ENCODE measurements at places on chromosomes 1 and 21. TPM values are rescaled to one million over a fixed set of nuclear protein-coding genes. Genes with fewer than 3 reads are reported as not detected.

The AMY1A gene
- not detected for total RNA-seq

The LYSMD1 gene
- total RNA-seq = 7.9 TPM

The OR2L13 gene
- not detected for total RNA-seq

The TAS1R1 gene
- not detected for total RNA-seq

The SERBP1 gene
- 225 TPM for total RNA-seq

The PLEKHN1 gene
- 6.3 TPM for total RNA-seq

The SLAMF1 gene
- 186 TPM for total RNA-seq

DNA sequence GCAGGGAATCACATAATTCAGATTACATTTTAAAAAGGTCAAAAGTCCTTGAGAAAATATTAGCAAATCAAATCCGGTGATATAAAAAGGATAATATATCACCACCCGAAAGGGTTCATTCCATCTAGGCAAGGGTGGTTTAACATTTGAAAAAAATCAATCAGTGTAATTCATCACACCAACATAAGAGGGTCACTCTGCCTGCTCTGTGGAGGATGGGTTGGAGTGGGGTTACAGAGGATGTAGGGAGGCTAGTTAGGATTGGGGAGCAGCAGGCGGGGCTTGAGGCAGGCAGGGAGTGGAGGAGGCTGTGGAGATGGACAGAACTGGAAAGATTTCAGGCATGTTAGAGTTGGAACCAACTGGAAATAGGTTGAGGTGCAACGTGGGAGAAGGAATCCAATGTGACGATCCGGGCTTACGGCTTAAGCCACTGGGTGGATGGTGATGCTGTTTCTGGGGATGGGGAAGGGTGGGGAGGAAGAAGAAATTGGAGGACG is 12.5 kb downstream of the ADORA1 start:
- no peak overlapping the region for H3K4me3 ChIP-seq
- H3K27ac ChIP-seq = no peak overlapping the region
- no peaks in the 10 kb centered on the region for H3K36me3 ChIP-seq
- ATAC-seq = no peak
- peaks cover 8% of the 10 kb centered on the region for H3K27me3 ChIP-seq

DNA sequence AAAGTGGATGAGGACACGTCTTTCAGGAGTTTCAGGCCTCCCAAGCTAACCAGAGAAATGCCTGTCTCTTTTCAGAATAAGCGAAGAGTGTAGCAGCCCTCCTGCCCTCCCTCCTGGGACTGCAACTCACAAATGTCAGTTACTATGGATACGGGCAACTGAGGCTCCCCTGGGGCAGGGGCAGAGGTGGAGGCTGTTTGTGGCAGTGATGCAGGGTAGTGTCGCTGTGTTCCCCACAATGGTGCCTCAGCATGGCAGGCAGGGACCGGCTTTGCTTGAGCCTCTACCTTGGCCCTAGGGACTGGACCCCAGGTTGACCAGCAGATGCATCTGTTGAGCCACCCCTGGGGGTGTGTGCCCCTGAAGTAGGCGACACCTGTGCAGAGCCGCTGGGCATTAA is 10.2 kb downstream of the NFASC start:
- H3K36me3 ChIP-seq = no peaks in the 10 kb centered on the region
- no peak for ATAC-seq
- no peaks in the 10 kb centered on the region for H3K4me1 ChIP-seq
- no peak overlapping the region for H3K27ac ChIP-seq

DNA sequence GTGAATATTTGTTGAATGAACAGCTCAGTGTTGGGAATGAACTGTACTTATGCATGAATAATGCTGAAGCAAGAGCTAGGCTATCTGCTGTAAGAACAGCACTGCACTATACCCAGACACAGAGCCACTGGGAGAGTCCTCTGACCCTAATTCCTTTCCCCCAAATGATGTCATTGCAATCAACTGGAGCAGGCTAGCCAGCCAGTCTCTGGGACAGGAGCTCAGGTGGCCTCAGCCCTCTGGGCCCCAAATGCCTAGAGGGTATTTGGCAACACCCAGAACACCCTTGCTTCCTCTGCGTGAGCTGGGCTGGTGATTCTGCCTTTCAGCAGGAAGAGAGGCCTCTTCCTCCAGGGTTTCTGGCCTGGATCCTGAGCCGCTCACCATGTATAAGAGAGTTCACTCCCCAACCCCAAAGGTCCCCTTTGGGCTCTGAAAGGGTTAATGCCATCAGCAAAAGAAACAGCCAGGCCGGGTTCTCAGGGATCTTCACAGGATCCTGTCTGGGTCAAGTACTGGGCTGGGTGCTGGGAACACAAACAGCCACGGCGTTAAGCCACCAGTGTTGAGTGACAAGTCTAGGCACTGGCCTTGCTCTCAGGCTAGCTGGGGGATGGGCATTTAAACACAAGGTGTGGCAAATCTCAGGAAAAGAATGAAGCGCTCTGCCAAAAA is 3.7 kb upstream of the PADI4 start:
- H3K27ac ChIP-seq = no peak overlapping the region
- H3K27me3 ChIP-seq = peaks cover 24% of the 10 kb centered on the region
- H3K4me3 ChIP-seq = no peak overlapping the region

DNA sequence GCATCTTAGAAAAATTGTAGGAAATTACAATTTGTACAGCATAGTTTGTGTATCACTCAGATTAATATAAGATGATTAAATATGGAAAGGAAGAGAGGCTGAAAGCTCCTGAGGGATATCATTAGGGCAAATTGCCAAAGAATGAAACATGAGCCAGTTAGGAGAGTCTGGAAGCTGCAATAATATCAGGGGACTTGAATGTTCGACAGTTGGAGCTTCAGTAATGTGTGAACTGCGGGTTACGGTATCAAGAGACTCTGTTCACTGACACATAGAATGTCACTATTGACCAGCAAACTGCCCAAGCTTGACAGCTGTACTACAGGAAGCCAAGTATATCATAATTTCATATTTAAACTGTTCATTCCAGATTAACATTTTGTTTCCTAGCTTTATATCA is 157.2 kb downstream of the DENND1B start:
- peaks cover 36% of the 10 kb centered on the region for H3K36me3 ChIP-seq
- no peaks in the 10 kb centered on the region for H3K27me3 ChIP-seq
- no peak for ATAC-seq
- H3K27ac ChIP-seq = no peak overlapping the region
- H3K4me1 ChIP-seq = peaks cover 4% of the 10 kb centered on the region

- peaks cover 17% of the 10 kb centered on the region for H3K36me3 ChIP-seq
- H3K27ac ChIP-seq = peak overlapping the region; percentile 80
- no peak for ATAC-seq
- peaks cover 30% of the 10 kb centered on the region for H3K4me1 ChIP-seq
Measured at GRCh38 chr21:46226146-46226545, 2.4 kb downstream of the LSS start.

GRCh38 chr1:50414853-50415234 is 8.4 kb downstream of the DMRTA2 start:
- no peak overlapping the region for H3K27ac ChIP-seq
- peaks cover 56% of the 10 kb centered on the region for H3K27me3 ChIP-seq
- H3K4me1 ChIP-seq = peaks cover 8% of the 10 kb centered on the region
- ATAC-seq = no peak
- no peak overlapping the region for H3K4me3 ChIP-seq

- no peaks in the 10 kb centered on the region for H3K4me1 ChIP-seq
- no peak overlapping the region for H3K4me3 ChIP-seq
- H3K27ac ChIP-seq = no peak overlapping the region
- peaks cover 22% of the 10 kb centered on the region for H3K27me3 ChIP-seq
Measured at GRCh38 chr1:47870946-47871676, 126.1 kb downstream of the TRABD2B start.

DNA sequence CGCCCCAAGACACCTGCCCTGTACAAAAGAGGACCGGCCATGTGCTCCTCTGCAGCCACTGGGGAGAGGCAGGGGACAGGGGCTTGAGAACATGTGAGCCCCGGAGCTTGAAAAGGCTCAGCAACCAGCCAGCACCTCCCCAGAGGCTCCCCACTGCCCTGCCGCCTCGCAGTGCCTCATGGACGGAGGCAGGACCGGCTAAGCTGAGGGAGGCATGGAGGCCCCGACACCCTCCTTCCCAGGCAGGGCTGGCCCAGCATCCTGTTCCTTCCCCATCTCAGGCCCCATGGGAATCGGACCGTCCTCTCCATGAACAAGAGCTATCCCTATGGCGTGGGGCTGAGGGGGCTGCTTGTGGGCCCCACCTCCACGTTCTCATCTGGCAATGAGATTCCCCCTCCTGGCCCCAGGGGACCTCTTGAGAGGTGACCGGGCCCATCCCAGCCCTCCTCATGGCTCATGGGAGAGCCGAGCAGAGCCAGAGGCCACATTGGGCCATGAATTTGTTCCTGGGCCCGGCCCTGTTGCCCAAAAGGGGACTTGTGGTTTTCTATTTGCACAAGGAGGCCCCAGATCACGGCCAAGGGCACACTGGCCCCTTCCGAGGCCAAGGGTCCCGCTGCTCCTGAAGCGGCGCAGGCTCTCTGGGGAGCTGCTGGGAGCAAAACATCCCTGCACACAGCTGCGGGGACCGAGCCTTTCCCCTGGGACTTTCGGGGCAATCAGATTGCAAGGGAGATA is 65.2 kb upstream of the ARHGEF16 start:
- peaks cover 20% of the 10 kb centered on the region for H3K27me3 ChIP-seq
- no peak overlapping the region for H3K27ac ChIP-seq
- H3K4me1 ChIP-seq = no peaks in the 10 kb centered on the region
- no peaks in the 10 kb centered on the region for H3K36me3 ChIP-seq
- H3K4me3 ChIP-seq = no peak overlapping the region
- ATAC-seq = no peak

GRCh38 chr1:204147406-204148383 is 4.1 kb downstream of the ETNK2 start:
- no peaks in the 10 kb centered on the region for H3K36me3 ChIP-seq
- no peak overlapping the region for H3K27ac ChIP-seq
- no peaks in the 10 kb centered on the region for H3K27me3 ChIP-seq
- no peak for ATAC-seq

Data from activated T-helper 17 cell treated with anti-CD3 and anti-CD28 coated beads, Interleukin-2, amount 50 U/mL, for 72 hours (primary cell).